ENCODE measurements at places on chromosomes 5 and 9. TPM values are rescaled to one million over a fixed set of nuclear protein-coding genes. Genes with fewer than 3 reads are reported as not detected.

NKD2 gene
- 4.6 TPM for total RNA-seq

MLANA gene
- total RNA-seq = not detected

ENTR1 gene
- 37.7 TPM for total RNA-seq

BTNL8 gene
- not detected for total RNA-seq

PPIC gene
- total RNA-seq = 57.7 TPM

OLFML2A gene
- 28.8 TPM for total RNA-seq

TPPP gene
- 0.66 TPM for total RNA-seq

TLX3 gene
- not detected for total RNA-seq

ARID3C gene
- not detected for total RNA-seq

SPINK6 gene
- not detected for total RNA-seq

SUSD3 gene
- total RNA-seq = 1.3 TPM

C9orf152 gene
- total RNA-seq = 0.17 TPM

PCDHB2 gene
- total RNA-seq = 0.58 TPM

CD180 gene
- under 0.01 TPM for total RNA-seq

NOL8 gene
- total RNA-seq = 24.3 TPM

GLRA1 gene
- total RNA-seq = not detected

ARHGEF28 gene
- total RNA-seq = 32.6 TPM

SHLD3 gene
- total RNA-seq = 3.6 TPM

SELENOP gene
- 703 TPM for total RNA-seq

All from smooth muscle cell of trachea (primary cell).